ENCODE measurements at places on chromosomes 11 and 22.

GRCh38 chr11:97856666-97857065 lies 1164.1 kb upstream of the CNTN5 start:
- DNase-seq = no peak

DNA sequence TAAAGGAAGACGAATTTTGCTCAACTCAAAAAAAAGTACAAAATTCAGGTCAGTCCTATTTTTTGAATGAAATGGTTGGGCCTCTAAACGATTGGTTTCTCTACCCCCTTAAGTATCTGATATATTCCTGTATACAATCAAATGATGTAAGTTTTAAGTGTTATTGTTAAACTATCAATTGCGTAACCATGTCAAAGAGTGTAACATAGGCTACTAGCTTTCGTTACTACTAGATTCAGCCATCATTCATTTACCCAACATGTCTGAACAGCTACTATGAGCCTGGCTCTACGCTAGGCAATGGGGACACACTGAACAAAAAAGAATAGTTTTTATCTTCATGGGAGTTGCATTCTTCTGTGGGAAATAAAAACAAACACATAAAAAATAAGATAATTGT lies 3.3 kb downstream of the RAB6A start:
- no peak for DNase-seq

GRCh38 chr11:66889960-66890359 lies 33.1 kb downstream of the LRFN4 start:
- no peak for DNase-seq

DNA sequence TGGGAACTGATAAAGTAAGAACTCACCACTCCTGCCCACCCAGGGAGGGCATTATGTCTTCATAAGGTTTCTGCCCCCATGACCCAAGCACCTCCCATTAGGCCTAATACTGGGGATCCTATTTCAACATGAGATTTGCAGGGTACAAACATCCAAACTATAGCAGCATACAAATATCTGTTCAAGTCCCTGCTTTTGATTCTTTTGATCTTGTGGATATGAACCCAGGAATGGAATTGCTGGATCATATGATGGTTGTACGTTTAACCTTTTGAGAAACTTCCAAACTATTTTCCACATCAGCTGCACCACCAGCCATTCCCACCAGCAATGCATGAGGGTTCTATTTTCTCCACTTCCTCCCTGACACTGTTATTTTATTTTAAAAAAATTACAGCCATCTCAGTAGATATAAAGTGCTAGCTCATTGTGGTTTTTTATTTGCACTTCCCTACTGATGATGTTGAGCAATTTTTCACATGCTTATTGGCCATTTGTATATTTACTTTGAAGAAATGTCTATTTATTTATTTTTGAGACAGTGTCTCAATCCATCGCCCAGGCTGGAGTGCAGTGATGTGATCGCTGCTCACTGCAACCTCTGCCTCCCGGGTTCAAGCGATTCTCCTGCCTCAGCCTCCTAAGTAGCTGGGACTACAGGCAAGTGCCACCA lies 7.1 kb upstream of the ATG16L2 start:
- no peak for DNase-seq

DNA sequence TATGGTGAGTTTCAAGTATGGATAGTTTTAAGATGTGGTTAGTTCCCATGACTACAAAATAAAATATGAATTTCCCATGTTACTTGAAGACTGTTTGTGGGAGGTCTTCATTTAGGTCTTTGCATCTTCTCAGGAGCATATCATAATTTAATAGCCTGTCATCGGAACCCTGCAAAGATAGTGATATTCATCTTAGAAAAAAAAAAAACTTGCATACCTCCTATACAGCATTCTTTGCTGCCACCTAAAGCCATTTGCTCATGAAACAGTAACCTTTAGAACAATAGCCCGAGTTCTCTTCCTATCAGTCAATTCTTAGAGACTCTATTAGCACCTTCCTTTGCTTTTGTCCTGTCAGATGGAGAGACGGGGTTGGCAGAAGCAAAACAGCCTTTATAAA lies 75.3 kb downstream of the ARFGAP2 start:
- DNase-seq = no peak

DNA sequence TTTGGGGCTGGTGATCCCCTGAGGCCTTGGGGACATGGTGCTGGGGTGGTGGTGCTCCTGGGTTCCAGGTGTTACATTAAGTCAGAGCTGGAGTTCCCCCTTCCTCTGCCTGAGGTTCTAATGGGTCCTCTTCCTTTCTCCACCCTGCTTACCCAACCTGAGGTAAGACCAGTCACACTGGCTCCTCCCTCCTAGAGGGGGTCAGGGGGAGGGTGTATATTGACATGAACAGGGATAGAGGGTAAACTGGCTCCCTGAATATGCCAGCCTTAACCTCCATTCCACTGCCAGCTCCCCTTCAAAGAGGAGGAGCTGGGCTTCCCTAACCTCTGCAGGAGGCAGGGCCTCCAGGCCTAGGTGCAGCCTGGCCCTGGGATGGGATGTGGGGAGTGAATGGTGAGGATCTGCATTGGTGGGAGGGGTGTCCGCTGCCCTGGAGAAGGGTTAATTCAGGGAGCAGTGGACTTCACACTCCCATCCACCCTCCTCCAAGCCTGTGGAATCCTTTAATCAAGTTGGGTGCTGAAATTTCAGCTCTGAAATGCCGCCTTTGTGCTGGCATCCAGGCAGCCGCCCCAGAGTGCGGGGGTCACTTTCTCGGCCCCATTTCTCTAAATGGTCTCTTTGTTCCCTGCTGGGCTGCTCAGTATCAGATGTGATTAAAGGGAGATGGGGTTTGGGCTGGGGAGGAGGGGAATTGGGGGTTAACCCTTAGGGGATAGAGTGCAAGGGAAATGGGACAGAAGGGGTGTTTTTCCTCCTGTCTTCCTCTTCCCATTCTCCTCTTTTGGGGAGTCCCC lies 15.2 kb downstream of the POLR2F start:
- DNase-seq = no peak

DNA sequence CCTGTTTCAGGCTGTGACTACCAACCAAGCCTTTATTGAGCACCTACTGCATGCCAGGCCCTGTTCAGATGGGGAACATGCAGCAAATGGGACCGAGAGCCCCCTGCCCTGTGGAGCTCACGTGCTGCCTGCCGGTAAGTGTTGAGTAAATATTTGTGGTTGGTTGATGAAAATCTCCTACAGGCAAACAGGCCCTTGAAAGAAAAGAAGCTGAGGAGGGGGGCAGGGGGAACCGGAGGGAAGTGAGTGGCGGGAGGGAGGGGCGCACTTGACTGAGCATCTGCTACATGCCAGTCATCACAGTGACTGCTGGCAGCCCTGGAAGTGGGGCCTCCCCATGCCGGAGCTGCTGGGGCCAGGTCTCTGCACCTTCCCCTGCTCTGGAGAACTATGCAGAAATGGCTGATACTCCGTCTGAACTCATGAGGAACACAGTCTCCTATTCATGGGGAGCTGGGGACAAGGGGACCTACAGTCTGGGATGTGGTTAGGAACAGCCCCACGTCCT lies 34.2 kb downstream of the MACROD1 start:
- no peak for DNase-seq

GRCh38 chr22:25060522-25061071 lies 108.1 kb downstream of the KIAA1671 start:
- DNase-seq = peak; percentile 41

- DNase-seq = no peak
These were observed 39.4 kb downstream of the CARD18 start for GRCh38 chr11:105100206-105100605.

- DNase-seq = no peak
These were observed 105.4 kb downstream of the CACNA1I start for GRCh38 chr22:39675947-39676346.

DNA sequence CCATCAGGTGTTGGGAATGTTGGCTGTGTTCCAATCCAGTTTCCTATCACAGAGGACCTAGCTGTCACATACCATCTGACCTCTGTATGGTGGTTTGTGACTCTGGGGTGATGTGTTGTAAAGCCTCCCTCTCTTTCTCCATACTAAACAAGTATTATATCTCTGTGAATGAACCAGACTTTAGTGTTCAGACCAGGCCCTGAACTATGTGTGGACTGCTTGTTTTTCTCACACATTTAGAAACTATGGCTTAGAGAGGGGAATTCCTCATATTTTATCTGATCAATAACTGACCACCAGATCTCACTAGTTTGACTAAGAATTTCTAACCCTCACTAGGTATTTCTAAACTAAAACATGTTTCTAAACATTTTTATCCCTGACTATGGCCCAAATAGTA lies 17.5 kb downstream of the NCR3LG1 start:
- DNase-seq = no peak

- peak; percentile 65 for DNase-seq
These were observed at the start of gene UBASH3B for GRCh38 chr11:122655527-122656072. Gene UBASH3B (plus strand): TSS chr11:122655722. CDS start chr11:122656050, 328 bp downstream.

- no peak for DNase-seq
These were observed 71.7 kb downstream of the RAB38 start for GRCh38 chr11:88103337-88104206.

GRCh38 chr11:11396301-11397035 lies 43.4 kb upstream of the CSNK2A3 start:
- no peak for DNase-seq

- no peak for DNase-seq
These were observed 189.9 kb downstream of the ARHGAP42 start for GRCh38 chr11:100876815-100877520.

DNA sequence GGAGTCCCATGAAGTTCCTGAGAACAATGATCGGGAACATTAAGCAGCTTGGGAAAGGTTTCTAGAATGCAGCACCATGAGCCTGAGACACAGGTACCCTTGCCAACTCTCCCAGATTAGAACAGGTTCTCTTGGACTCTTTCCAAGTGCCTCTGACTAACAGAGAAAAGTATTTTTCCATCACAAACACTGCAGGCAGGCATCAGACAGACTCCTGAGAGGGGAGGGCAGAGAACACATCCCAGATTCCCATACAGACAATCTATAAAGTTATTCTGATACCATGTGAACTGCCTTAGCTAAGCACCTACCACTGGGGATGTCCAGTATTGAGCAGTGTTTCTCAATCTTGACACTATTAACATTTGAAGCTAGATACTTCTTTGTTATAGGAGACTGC lies 27.3 kb downstream of the SERGEF start:
- DNase-seq = no peak

- DNase-seq = no peak
These were observed 8.7 kb downstream of the RASD2 start for GRCh38 chr22:35549328-35549727.

- DNase-seq = peak; percentile 33
These were observed 3.5 kb upstream of the RAB1B start for GRCh38 chr11:66264914-66265313.

DNA sequence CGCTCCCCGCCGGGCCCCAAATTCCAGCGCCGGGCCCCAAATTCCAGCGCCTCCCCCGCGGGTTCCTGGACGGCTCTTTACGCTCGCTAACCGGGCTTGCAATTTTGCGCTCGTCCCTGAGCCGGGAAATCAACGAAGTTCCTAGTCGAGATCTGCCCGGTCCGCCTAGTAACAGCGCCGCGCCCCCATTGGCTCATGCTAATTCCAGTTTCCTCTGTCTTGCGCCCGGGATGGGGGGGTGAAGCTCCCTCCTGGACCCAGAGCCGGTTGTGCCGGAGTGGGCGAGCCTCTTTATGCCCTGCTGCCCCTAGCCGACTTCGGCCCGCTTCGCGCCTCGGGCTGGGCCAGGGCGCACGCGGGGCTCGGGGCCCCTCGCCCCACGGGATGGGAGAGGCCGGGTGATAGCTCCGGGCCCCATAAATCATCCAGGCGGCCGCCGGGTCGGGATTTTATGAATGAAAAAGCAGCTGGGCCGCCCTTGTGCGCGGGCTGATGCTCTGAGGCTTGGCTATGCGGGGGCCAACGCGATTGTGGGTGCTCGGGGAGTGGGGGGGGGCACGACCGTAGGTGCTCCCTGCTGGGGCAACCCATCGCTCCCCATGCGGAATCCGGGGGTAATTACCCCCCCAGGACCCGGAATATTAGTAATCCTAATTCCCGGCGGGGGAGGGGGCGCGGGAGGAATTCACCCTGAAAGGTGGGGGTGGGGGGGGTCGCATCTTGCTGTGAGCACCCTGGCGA lies 1.8 kb upstream of the CCND1 start:
- DNase-seq = no peak

GRCh38 chr11:8671193-8671612 lies 11.3 kb downstream of the TRIM66 start:
- DNase-seq = no peak

DNA sequence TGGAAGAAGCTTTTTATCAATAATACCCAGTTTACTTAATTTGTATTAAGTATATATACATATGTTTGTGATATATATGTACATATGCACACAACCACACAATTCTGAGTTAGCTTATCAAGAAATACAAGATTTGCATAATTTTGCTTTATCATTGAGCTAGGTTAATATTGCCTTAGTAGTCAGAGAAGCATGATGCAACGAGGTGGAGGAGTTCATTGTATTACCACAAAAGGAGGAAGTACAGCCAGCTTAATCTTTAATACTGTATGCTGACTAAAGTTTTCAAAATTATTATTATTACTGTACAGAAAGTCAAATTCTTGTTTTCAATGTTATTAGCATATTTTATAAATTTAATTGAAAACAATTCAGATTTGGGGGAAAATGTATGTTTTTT lies 278.4 kb upstream of the PDGFD start:
- no peak for DNase-seq

DNA sequence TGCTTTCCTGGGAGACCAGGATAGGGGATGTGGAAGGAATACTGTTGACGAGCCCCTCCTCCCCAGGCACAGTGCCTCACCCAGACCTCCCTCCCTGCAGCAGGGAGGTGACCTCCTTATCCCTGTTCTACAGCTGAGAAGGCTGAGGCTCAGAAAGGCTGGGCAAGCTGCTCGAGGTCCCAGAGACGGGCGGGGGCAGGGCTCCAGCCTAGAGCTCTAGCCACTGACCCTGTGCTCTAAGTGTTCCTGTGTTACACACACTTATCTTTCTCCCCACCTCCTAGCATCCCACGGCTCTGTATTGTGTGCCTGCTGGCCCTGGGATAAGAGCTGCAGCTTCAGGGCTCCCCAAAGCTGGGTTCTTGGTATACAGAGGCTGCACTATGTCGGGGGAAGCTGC lies 7.9 kb downstream of the CCDC134 start:
- DNase-seq = no peak

DNA sequence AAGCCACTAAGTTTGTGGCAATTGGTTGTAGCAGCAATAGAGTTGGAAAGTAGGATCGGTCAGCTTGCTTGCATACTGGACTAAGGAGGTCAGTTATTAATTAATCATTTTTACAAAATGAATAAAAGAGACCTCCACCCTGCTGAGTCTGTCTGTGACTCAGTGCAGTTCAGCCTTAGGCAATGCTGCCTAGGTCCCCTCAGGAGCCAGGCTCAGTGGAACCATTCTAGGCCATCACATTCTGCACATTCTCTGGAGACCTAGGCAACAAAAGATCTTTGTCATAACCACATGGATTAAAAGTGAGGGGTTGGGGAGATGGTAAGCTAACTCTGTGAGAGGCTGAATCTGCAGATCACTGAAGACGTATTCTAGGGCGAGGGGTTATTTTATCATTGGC lies 178.7 kb upstream of the CADM1 start:
- no peak for DNase-seq

GRCh38 chr11:20599221-20600019 lies at the start of gene SLC6A5:
Gene SLC6A5 (plus strand): TSS chr11:20599608. CDS start chr11:20599673, 65 bp downstream.
- no peak for DNase-seq

- no peak for DNase-seq
These were observed 9.5 kb downstream of the GTPBP1 start for GRCh38 chr22:38715176-38715764.

Data from stimulated activated naive CD4-positive, alpha-beta T cell treated with Interleukin-2 at 50 U/mL for 16 hours (primary cell).